T-helper 1 cell treated with Interleukin-12 subunit alpha and Interleukin-12 subunit beta and Interleukin-4 antibody, amounts not matched to agents 30 ng/mL and 1 ng/mL, for 36 hours (primary cell): ENCODE measurements at places on chromosomes 6 and 20. TPM values are rescaled to one million over a fixed set of nuclear protein-coding genes. Genes with fewer than 3 reads are reported as not detected.

Gene NDUFAF5
- 29.8 and 33.1 TPM in 2 replicates for total RNA-seq

Gene SLC17A2
- not detected in 2 replicates for total RNA-seq

Gene BMP2
- not detected in 2 replicates for total RNA-seq

Gene NOX3
- not detected in 2 replicates for total RNA-seq

Gene TOX2
- 16.0 and 17.2 TPM in 2 replicates for total RNA-seq

Gene FOXF2
- not detected in 2 replicates for total RNA-seq

Gene PRDM13
- total RNA-seq, result not detected in 2 replicates

Gene TDRD6
- total RNA-seq, result not detected in 2 replicates

Gene RGS17
- not detected in 2 replicates for total RNA-seq

Gene CYP24A1
- not detected in 2 replicates for total RNA-seq

Gene MYMX
- not detected in 2 replicates for total RNA-seq

Gene GCNT2
- total RNA-seq, result 5.8 and 6.4 TPM in 2 replicates

Gene SLC23A2
- 20.4 and 20.9 TPM in 2 replicates for total RNA-seq

Gene SLC17A9
- total RNA-seq, result 2.5 and 3.2 TPM in 2 replicates

Gene MCCD1
- not detected in 2 replicates for total RNA-seq

Gene SASH1
- 1.5 and 1.6 TPM in 2 replicates for total RNA-seq

Gene ELOVL4
- 2.1 and 2.3 TPM in 2 replicates for total RNA-seq

Gene UBE2C
- total RNA-seq, result 132 and 140 TPM in 2 replicates

Gene OR2H1
- not detected in 2 replicates for total RNA-seq

Gene IL20RA
- total RNA-seq, result not detected in 2 replicates

Gene FANCE
- total RNA-seq, result 12.0 and 13.0 TPM in 2 replicates

Gene ZKSCAN3
- 4.2 and 5.0 TPM in 2 replicates for total RNA-seq

Gene IPCEF1
- total RNA-seq, result 5.4 and 6.7 TPM in 2 replicates

Gene GDAP1L1
- not detected in 2 replicates for total RNA-seq
